HT1080 (cell line): ENCODE measurements at places on chromosomes 7 and 10. TPM values are rescaled to one million over a fixed set of nuclear protein-coding genes. Genes with fewer than 3 reads are reported as not detected.
A peak's percentile ranks its signal among the peaks of the same experiment; 100 is the strongest.

RSPH10B gene
- not detected in 2 replicates for total RNA-seq

ANAPC16 gene
- 37.2 and 44.2 TPM in 2 replicates for total RNA-seq

IFIT1B gene
- total RNA-seq = not detected in 2 replicates

ZNF33B gene
- 7.8 and 11.3 TPM in 2 replicates for total RNA-seq

DNA sequence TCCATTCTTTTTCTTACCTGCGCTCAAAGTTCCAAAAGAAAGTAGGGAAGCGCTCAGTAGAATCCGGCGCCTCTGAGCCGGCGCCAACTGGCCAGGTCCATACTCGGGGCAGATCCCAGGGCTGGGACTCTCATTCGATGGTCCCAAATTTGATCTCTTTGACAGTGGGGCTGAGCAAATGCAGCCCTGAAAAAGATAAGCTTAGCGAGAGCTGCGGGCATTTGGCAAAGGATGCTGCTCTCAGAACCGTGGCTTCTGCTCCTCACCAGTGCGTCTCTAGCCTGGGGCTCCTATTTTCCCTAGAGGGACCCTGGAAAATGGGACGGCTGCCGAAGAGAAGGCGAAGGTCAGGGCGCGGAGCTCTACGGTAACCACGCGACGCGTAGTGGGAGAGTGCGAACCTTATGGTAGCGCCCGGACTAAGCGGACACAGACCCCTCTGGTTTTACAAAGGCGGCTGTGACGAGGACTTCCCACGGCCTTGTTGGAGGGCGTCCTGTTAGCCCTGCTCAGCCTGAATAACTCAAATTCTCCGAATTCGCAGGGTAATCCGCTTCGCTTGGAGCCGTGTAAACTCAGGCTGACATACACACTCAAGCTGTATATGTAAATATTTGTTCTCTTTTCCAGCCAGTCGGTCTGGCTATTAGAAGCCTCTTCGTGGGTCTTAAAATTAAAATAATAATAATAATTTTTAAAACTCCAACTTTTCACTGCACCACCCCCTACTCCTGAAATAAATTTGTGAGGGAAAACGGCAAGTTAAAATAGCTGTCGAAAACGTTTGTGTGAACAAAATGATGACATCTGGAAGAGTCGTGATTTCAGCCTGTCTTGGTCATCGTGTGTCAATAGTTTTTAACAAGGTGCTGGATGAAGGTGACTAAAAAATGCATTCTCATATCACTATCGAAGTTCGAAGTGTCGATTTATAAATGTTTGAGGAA is 869 bp upstream of the TBX20 start:
- no peak for DNase-seq

- peak; percentile 90 for DNase-seq
Measured at GRCh38 chr10:72846238-72846637, 47.3 kb upstream of the OIT3 start.

- no peak for DNase-seq
Measured at GRCh38 chr10:74055383-74056049, 57.6 kb downstream of the VCL start.

DNA sequence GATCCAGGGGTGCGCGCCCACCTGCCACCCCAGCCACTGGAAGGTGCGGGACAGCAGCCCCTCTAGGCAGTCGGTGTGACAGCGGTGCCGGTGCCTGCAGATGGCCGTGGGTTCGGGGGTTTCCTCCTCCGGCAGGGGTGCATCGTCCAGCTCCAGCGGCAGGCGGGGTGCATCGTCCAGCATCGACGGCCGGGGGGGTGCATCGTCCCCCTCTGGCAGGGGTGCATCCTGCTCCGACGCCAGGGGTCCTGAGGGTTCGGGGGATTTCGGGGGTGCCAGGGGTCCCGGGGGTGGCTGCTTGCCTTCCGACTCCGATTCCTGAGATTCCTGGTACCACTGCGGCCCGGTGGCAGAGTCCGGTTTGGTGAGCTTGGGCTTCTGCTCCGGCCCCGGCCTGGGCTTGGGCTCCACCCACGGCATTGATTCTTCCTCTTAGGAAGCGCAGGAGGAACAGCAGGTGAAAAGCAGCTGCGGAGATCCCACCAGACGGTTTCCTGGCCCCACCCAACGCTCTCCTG is 90.2 kb upstream of the RAB18 start:
- no peak for DNase-seq

GRCh38 chr7:42194238-42194637 is 42.8 kb downstream of the GLI3 start:
- no peak for DNase-seq

- peak; percentile 31 for DNase-seq
Measured at GRCh38 chr7:96314402-96315124, 7.3 kb downstream of the SLC25A13 start.

GRCh38 chr10:46539596-46540411 is 16.7 kb downstream of the GPRIN2 start:
- no peak for DNase-seq

GRCh38 chr10:48517911-48518811 is 86.7 kb downstream of the ARHGAP22 start:
- DNase-seq = no peak

- DNase-seq = peak; percentile 46
Measured at GRCh38 chr7:112266595-112267270, 60.2 kb downstream of the ZNF277 start.

- no peak for DNase-seq
Measured at GRCh38 chr10:96719850-96720421, 378 bp downstream of the PIK3AP1 start.
